Pancreas (tissue), 10 donors: ENCODE measurements at places on chromosomes 6 and 20. TPM values are rescaled to one million over a fixed set of nuclear protein-coding genes. Genes with fewer than 3 reads are reported as not detected.

- no peaks in the 10 kb centered on the region for H3K4me1 ChIP-seq
- H3K27me3 ChIP-seq, result no peaks in the 10 kb centered on the region
- peaks cover 8% of the 10 kb centered on the region for H3K36me3 ChIP-seq
- no peak overlapping the region for H3K4me3 ChIP-seq
- no peak overlapping the region for H3K27ac ChIP-seq
- DNase-seq, result no peak
These were observed 70.6 kb downstream of the CTNNBL1 start for GRCh38 chr20:37764333-37764935.

Gene ANKS1A
- 10.0 TPM for total RNA-seq

Gene SLC17A2
- total RNA-seq, result not detected

GRCh38 chr6:24524805-24525204, 30.0 kb downstream of the ALDH5A1 start:
- no peak overlapping the region for H3K27ac ChIP-seq
- H3K27me3 ChIP-seq, result no peaks in the 10 kb centered on the region
- H3K4me1 ChIP-seq, result no peaks in the 10 kb centered on the region
- no peak overlapping the region for H3K4me3 ChIP-seq

- H3K27ac ChIP-seq, result no peak overlapping the region
- H3K4me1 ChIP-seq, result peaks cover 5% of the 10 kb centered on the region
- H3K27me3 ChIP-seq, result no peaks in the 10 kb centered on the region
- no peaks in the 10 kb centered on the region for H3K36me3 ChIP-seq
- peak; percentile 92 for DNase-seq
These were observed 51.3 kb upstream of the REV3L start for GRCh38 chr6:111534231-111534751.

DNA sequence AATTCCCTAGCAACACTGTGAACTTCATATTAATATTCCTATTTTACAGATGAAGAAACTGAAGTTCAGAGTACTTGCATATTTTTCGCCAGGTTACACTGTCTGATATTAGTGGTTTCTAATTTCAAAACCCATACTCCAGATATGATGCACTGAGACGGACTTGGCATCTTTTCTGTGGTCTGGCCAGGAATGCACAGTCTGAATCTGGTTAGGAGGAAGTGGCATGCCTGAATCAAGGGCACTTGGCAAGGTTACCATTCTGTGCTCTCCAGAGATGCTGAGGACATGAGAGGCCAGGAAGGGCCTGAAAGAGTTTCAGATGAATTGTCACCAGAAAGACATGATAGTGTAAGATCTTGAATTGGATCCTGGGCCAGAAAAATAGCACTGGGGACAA, 150.1 kb downstream of the HAO1 start:
- no peak overlapping the region for H3K4me3 ChIP-seq
- H3K27ac ChIP-seq, result no peak overlapping the region
- no peaks in the 10 kb centered on the region for H3K4me1 ChIP-seq
- H3K36me3 ChIP-seq, result no peaks in the 10 kb centered on the region
- no peak for DNase-seq
- no peaks in the 10 kb centered on the region for H3K27me3 ChIP-seq
